ENCODE measurements at places on chromosomes 7 and 10.

- DNase-seq, result no peak
Measured at GRCh38 chr10:85612378-85612775, 754.2 kb downstream of the GRID1 start.

- DNase-seq, result no peak
Measured at GRCh38 chr10:86042161-86042560, 324.4 kb downstream of the GRID1 start.

- no peak for DNase-seq
Measured at GRCh38 chr10:111482621-111483216, 405.9 kb downstream of the ADRA2A start.

DNA sequence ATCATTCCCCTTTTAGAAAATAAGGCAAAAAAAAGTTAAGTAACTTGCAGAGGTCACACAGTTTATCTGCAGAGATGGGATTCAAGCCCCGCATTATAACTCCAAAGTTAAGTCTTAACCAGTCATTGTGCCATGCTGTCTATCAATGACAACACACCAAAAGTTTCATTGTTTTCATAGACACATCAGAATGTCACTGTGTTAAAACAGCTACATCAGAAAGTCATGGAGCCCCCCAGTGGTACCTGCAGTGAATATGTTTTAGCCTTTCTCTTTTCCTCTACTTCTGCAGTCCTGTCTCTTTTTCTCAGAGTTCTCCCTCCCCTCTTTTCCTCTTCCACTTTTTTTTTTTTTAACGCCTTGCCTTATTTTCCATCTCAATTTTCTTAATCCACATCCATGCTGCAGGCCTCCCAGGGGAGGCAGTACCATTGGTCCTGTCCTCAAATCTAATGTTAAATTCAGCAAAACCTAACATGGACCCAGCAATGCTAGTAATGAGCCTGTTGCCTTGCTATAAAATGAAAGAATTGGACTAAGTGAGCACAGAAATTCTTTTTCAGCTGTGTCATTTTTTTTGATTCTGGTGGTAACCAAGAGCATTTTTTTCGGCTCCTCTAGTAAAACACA, 3.8 kb upstream of the NRCAM start:
- DNase-seq, result no peak

DNA sequence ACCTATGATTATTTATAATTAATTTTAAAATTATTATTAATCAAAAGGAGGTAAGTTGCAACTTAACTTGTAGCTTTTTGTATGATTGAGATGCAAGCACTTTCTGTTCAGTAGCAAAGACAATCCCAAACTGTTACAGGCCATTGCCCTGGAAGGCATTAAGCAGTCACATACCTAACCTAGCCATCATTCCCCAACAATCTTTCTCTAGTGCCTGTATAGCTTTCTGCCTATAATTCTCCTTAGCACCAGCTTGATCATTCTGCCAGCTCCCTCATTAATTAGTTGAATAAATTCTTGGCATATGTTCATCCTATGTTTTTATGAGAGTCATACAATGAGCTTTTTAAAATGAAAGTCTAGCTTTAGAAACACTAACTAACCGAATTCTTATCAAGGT, 178.9 kb upstream of the TMEM106B start:
- DNase-seq, result no peak

GRCh38 chr10:106672517-106673175, 491.9 kb downstream of the SORCS1 start:
- no peak for DNase-seq

- no peak for DNase-seq
Measured at GRCh38 chr7:121953601-121954000, 80.6 kb downstream of the PTPRZ1 start.

DNA sequence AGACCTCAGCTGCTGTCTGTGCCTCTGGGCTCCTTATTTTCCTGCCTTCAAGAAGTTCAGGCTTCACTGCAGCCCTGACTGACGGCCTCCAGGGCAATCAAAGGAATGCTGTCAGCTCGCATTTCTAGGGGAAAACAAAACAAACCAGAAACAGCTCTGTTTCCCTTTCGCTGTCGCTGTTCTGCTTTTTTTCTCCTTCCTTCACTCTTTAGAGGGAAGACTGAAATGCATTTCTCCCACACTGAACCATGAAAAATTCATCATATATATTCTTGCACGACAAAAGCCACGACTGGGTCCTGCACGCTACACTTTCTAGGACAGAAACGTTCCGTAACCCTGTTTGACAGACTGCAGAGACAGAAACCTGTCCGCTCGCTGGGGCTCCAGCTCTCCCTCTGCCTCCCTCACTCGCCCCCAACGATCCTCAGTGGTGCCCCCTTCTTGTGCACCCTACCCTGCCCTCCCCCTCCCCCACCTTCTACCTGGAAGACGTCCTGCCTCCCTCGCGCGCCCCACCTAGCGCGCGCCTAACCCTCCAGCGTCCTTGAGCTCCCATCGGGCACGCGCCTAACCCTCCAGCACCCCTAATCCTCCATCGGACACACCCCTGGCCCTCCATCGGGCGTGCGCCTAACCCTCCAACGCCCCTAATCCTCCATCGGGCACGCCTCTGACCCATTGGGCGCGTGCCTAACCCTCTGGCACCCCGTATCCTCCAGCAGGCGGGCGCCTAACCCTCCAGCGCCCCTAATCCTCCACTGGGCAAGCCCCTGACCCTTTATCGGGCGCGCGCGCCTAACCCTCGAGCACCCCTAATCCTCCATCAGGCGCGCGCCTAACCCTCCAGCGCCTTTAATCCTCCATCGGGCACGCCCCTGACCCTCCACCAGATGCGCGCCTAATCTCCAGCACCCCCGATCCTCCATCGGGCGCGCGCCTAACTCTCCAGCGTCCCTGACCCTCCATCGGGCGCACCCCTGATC, 37.1 kb downstream of the SVOPL start:
- no peak for DNase-seq

GRCh38 chr10:84659497-84660439, 331.4 kb downstream of the CCSER2 start:
- no peak for DNase-seq

- no peak for DNase-seq
Measured at GRCh38 chr10:8800426-8800825, 745.9 kb downstream of the GATA3 start.

- DNase-seq, result no peak
Measured at GRCh38 chr7:51349820-51350545, 33.4 kb upstream of the COBL start.

DNA sequence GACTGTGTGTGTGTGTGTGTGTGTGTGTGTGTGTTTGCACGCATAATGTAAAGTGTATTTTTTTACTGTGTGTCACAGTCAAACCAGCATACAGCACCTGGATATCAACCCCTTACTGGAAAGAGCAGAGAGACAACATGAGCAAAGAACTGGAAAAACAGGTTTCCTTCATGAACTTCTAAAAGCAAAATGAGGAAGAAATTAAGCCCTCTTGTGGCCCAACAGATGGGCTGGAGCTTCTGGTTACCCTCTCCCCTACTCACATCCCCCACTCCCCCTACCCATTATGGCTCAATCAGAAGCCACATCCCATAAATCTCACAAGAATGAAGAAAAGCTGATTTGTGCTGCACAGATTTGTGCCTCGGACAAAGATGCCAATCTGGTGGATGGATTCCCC, 36.2 kb downstream of the PDE1C start:
- peak; percentile 84 for DNase-seq

DNA sequence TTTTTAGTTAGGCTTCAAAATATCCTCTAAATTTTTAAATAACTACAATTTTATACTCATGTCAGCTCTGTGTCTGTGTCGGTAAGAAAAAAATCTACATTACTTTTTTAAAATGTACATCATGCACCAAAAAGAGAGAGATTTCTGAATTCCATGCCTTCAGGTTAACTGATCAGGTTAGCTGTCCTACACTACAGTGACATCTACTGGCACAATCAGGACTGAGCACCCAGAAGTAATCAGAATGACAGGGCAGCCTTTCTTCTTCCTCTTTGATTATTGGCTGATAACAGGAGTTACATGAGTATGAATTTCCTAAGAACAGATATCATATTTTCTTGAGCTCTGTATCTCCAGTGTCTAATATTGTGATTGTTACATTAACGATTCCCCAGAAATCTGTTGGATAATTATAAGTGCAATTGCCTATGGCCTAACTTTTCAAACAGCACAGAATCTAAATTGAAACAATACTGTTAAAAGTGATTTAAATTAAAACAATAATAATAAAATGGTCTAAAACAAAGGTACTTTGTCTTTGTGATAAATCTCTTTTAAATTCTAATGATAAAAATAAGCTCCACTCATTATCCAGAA, 41.8 kb upstream of the HYCC1 start:
- no peak for DNase-seq

DNA sequence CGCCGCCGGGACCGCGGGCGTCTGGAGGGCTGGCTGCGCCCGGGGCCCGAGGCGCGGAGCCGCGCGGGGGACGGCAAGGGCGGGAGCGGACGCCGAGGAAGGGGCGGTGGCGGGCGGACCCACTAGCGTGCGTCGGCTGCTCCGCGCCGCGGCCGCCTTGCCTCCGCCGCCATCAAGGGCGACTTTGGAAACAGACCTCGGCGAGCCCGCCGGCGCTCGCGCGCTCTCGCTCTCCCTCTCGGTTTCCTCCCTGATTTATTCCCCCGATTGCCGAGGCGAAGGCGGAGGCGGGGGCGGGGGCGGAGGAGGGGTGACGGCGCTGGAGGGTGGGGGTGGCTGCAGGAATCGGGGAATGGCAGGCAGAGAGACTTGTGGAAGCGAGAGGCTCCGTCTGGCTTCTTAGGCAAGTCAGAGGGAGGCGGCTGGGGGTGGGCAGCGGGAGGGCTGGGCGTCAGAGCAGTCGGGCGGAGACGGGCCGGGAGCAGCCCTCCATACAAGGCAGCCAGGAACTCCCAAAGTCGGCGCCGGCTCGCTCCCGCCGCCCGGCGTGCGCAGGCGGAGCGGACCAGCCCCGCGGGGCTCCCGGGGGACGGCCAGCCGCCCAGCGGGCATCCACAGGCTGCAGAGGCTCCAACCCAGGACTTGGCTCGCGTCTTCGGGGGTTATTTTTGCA, at the start of gene CACNA2D1:
TSS of gene CACNA2D1 (minus strand) at position 231 of the 673 bp plus-strand sequence.
- DNase-seq, result peak; percentile 56

- no peak for DNase-seq
Measured at GRCh38 chr10:69801434-69802315, at the start of gene COL13A1. TSS of gene COL13A1 (plus strand) at chr10:69801906. CDS start at chr10:69802424, 518 bp downstream.

GRCh38 chr7:130420943-130421578, 19.8 kb downstream of the CEP41 start:
- DNase-seq, result no peak

GRCh38 chr10:70592746-70593512, 9.6 kb downstream of the PRF1 start:
- no peak for DNase-seq

DNA sequence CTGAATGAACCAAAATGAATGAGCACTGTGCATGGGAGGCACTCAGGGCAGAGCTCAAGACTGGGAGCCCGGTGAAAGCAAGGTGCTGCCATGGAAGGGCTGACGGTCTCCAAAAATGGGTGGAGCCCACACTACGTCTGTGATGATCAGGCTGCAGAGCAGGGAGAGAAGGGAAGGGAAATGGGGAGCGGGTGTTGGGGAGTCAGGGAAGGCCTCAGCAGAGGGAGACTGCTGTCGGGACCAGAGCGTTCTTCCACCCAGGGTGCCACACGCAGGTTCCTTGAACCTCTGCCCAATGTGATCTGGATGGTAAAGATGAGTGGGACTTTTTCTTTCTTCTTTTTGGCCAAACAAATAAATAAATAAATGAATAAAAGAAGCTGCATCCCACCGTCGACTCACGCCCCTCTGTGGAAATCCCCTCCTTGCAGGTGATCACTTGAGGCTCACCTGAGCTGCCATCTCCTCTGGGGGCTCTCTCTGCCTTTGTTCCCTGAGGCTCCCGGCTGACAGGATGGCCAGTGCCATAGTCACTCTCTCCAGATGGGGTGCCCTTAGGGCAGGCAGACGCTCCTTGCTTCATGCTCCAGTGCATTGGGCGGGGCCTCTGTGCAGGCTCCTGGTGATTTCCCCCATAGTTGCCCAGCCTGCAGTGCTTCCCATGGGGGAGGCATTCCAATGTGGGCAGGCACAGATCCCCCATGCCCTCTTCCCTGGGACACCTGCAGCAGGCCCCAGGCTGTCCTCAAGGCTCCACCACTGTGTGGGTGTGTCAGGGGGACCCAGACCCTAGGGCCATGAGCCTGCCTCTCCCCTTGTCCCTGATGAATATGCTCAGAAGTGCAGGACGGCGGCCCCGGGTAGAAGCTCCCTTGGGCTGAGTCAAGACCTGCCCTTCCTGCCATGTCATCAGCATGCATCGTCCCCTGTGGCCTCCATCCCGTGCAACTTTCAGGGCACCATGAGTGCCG, 131.8 kb downstream of the PTPN20 start:
- no peak for DNase-seq

DNA sequence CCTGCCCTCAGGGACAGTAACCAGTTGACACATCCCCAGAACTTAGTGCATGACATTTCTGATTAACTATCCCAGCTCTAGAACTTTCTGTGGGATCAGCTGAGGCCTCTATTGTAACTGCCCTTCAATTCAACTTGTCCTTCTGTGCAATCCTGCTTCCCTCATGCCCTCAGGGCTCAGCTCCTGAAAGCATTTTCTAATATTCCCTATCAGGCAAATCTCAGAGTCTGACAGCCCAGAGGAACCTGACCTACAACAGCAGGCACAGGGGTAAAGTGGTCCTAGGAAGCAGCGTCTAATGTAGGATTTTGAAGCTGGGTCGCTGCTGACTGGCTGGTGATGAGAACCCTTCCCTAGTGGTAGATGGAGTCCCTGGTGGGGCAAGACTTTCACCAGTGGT, 13.6 kb upstream of the STN1 start:
- DNase-seq, result no peak

DNA sequence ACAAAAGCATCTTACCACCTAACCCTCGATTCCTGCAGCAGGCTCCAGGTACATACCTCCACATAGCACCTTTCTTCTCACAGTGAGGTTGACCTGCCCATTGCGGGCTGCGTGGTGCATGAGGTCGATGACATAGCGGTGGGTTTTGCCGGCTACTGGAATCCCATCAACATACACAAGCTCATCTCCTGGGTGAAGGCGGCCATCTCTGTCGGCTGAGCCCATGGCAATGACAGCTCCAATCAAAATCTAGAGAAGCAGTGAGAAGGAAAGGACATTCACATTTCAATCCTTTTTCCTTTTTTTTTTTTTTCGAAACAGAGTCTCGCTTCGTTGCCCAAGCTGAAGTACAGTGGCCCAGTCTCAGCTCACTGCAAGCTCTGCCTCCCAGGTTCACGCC, 369.3 kb downstream of the PHTF2 start:
- no peak for DNase-seq

DNA sequence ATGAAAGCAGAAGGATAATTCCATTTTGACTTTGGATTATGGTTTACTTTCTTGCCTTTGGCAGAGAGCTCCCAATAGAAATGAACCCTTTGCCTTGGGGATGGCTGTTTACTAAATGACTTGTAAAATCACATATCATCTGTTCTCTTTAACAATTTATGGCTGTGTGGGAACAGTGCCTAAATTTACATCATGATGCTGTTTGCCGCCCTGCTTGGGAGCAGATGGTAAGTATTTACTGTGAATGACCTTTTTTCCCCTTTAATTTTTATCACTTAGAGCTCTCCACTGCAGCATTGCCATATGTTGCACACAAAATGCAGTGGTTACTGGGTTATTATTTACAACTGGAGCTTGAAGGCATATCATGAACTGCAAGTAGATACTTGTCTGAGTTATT, 13.4 kb downstream of the HEPACAM2 start:
- DNase-seq, result no peak
